ELF-1 (cell line): ENCODE measurements at places on chromosomes 1 and 21.
A peak's percentile ranks its signal among the peaks of the same experiment; 100 is the strongest.

DNA sequence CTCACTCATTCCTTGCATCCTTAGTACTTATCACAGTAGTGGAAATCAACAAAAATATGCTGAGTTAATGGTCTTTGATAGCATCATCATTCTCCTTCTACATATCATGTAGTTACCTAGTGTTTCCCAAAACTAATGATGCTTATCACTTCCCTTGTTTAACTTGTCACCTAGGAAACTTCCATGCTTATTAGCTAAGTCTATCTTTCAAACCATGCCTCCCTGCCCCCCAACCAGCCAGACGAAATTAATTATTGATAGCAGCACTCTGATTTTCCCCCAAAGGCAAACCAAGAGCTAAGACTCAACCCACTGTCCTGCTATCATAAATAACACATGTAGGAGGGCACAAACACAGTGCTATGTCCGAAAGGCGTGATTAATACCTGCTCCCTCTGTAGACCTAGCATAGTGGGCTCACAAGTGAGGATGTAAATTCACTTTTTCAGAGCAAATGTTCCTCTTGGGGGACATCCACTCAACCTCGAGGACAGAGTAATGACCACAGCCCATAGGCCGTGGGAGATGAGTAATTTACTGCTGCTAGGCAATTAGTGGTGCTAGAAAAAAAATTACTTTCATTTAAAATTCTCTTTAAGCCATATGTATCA lies 25.8 kb upstream of the LPAR3 start:
- DNase-seq, result no peak

DNA sequence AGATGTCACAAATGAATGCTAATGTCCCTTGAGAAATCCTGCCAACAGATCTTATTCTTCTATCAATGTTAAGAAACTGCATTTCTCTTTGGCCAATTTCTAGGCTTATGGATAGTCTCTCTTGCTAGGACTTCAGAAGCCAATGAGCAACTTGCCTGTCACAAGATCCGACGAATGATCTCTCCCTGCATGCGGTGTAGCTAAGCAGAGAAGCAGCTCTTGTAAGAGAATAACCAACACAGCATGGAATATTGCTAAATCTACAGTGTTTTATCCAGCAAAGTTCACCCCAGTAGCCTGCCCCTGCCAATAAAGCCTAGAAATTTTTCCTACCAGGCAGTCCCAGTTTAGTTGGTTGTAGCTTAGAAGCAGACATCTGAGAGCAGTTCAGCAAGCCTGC lies 2.1 kb upstream of the SLC44A5 start:
- DNase-seq, result no peak

- DNase-seq, result peak; percentile 94
Measured at GRCh38 chr1:24321697-24322469, 2.7 kb downstream of the GRHL3 start.

GRCh38 chr1:160619742-160620277 lies 27.0 kb downstream of the SLAMF1 start:
- DNase-seq, result peak; percentile 60

GRCh38 chr1:44596511-44596910 lies 77.8 kb downstream of the TMEM53 start:
- DNase-seq, result no peak

DNA sequence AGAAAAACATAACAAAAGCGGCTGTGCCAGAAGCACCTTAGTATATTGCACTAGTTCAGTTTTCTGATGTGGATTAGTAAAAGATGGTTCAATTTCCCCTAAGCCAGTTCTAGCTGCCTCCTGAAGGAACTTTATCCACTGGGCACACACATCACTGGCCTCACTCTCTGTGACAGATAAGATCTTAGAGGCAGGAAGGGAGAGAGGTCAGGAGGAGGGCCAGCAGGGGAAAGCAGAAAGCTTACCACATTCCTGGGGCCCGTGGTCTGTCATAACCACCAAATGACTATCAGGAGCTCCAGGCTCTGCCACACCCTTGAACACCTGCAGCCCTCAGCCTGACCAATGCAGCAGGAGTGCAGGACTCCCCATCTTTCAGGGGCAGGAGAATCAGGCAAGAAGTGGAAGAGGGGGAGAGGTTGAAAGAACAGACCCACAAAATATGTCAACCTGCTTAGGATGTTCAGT lies 37.8 kb downstream of the LRRC71 start:
- no peak for DNase-seq

DNA sequence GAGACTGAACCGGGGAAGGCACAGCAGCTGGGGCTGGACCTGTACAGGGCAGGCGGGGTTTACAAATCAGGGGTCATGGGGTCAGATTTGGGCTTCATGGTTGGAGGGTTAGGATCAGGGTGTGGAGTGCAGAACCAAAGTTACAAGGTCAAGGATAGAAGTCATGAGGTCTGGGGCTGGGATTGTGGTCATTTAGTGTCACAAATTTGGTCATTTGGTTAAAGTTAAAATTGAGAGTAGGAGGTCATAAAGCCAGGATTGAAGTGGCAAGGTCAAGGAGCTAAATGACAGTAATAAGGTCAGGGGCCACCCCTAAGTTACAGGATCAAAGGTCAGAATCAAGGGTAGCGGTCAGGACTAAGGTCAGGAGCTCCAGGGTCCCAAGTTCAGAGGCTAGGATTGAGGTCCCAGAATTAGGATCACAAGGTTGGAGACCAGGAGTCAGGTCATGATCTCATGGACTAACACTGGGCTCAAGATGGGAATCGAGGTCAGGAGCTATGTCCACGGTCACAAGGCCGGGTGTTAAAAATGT lies 20.4 kb downstream of the SERINC2 start:
- DNase-seq, result no peak

DNA sequence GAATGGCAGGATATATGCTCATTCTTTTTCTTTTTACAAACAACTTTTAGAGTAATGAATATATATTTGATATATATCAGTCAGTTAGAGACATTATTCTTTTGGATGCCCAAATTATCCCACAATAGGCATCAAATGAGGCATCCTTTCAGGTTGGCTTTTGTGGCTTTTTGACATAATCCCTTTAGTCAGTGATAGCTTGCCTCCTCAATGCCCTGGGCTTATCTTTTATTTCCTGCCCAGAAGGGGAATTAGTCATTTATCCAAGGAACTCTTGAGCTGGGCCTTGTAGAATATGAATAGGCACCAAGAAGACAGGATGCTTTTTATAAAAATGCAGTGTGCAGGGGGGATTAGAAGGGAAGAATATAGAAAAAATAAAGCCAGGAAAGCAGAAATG lies 22.2 kb downstream of the EPHX4 start:
- no peak for DNase-seq

DNA sequence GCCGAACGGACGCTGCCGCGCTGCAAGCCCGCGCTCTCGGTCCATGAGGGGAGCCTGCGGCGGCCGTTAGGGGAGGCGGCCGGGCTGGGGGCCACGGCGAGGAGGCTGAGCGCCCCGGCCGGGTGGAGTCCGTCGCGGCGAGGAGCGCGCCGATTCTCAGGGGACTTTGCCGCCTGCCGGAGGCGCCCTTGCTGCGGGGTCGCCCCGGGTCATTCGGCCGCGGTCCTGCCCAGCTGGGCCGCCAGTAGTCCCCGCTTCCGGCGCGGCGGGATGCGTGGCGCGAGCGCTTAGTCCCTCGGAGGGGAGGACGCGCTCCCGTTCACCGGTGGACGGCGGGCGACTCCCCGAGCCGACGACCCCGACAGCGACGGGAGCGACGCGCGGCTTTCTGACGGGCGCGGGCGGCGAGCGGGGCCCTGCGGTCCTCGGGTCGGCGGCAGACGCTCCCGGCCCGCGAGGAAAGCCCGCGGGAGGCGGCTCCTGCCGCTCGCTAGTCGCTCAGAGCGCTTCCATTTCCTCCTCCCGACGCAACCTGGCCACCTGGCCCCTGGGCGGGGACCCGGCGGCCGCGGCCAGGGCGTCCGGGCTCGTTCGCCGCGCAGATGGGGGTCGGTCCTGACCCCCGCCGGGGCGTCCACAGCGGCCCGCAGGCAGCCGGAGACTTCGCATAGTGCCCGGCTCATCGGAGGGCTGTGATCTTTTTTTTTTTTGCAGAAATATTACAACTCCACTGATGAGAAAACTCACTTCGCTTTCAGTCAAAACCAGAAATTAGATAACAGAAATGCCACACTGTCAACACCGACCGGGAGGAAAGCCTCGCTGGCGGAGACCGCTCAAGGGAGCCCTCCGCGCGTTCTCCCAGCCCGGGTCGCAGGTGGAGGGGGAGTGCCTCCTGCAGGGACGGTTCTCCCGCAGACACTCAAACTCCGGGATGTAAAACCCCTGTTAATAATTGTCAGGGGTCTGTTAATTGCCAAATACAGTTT lies 641 bp upstream of the ZBTB21 start:
- DNase-seq, result peak; percentile 63

DNA sequence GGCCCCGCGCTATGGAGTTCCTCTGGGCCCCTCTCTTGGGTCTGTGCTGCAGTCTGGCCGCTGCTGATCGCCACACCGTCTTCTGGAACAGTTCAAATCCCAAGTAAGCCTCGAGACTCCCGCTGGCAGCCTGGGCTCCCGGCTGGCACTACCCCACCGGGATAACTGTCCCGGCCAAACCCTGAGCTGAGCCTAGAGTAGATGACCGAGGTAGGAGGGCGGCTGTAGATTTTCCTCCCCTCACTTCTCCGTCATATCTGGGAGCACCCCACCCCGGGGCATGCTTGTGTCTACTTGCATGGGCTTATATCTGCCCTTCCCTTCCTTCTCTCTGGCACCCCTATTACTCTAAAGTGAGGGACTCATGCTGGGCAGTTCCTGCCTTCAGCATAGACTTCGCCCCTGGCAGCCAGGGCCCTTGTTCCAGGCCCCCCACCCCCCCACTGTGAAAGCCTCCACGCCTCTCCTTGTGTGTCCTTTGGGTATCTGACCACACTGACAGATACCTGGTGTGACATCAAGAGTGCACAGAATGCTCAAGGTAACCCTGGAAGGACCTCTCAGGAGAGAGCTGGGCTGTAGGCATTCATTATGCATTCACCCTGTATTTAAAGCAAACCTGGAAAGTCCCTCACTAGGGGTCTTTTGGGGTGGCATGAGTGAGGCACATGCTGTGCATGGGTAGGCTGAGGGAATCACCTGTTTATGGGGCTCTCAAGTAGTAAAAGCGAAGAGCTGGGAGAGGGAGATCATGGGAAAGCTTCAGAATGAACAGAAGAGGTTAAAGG lies 485 bp downstream of the EFNA1 start:
- no peak for DNase-seq

DNA sequence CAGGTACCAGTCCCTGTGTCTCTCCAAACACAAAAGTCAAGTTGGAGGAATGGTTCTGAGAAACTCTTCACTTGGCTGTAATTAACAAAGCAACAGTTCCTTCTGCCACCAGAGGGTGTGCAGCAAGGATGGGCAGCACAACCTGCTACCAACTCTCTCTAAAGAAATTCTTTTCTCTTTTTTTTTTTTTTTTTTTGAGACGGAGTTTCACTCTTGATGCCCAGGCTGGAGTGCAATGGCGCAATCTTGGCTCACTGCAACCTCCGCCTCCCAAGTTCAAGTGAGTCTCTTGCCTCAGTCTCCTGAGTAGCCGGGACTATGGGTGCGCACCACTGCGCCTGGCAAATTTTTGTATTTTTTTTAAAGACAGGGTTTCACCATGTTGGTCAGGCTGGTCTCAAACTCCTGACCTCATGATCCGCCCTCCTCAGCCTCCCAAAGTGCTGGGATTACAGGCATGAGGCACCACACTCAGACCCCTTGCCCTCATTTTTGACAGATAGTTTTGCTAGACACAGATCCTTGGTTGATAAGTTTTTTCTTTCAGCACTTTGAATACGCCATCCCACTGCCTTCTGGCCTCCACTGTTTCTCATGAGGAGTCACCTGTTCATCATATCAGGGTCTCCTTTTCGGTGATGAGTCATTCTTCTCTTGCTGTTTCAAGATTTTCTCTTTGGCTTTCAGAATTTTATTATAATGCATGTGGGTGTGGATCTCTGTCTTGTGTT lies 12.1 kb upstream of the DEGS1 start:
- peak; percentile 40 for DNase-seq

DNA sequence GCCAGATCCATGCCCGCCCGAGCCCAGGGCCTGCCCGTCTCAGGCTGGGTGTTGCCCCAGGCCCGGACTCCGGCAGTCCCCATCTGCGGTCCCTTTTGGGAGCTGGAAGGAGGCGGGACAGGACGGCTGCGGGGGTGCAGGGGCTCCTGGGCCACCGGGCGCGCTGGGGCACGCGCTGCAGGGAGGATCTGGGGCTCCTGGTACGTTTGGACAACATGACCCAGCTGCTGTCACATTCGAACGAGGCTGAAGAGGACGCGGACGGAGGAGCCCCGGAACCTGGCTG lies 6.6 kb upstream of the CALML6 start:
- DNase-seq, result no peak

GRCh38 chr1:72235062-72235461 lies 47.3 kb downstream of the NEGR1 start:
- DNase-seq, result no peak

DNA sequence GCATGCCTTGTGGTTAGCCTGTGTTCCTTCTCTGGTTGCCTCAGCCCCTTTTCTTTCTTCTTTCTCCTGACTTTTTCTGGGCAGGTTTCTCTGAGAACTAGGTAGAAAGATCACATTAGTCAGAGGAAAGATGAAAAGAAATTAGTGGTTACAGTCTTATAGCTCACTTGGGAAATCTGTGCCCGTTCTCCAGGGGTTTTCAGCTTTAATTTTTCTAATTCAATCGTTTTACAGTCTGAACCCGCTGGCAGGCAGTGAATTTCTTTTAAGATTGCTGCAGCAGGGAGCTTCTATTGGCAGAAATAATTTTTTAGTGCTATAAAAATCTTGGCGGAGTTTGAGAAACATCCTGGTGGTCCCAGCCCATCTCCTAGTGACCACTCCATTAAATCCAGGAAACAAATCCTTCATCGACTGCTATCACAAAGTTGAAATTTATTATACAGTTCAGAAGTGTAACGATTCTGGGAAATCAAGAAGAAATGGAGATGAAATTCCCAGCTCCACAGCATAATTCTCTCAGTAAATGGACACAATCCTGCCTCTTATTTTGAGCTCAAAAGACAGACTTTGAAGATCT lies 113.1 kb downstream of the PCP4 start:
- DNase-seq, result no peak

GRCh38 chr1:167022384-167022783 lies 33.3 kb downstream of the MAEL start:
- DNase-seq, result no peak

DNA sequence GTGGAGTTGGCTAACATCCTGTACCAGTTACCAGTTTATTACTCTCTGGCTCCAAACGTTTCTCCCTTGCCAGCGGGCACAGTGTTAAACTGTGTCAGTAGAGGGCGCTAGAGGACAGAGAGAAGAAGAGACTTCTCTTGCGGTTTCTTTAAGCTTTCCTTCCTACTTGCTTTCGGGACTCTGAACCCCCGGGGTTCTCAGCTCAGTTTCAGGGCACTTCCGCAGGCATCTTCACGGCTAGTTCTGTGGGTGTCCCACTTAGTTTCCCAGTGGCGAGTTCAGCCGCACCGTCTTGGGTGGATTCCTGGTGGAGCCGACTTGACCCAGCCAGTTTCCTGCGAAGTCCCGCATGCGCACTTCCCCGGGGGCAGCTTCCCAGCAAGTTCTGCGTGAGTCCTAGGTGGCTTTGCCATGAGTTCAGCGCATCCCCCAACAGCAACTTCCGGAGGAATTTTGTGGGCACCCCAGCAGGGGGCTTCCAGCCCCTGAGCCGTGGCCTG lies 37.9 kb upstream of the BTG2 start:
- DNase-seq, result peak; percentile 95
